ENCODE measurements at places on chromosomes 2 and 18.

- peak; percentile 15 for DNase-seq
These were observed at the start of gene NPPC for GRCh38 chr2:231926180-231926741. TSS of gene NPPC (minus strand) at chr2:231926396. CDS start at chr2:231926249, 147 bp downstream.

GRCh38 chr2:145797692-145798091 is 1277.8 kb upstream of the ZEB2 start:
- DNase-seq: no peak

GRCh38 chr2:239532250-239532649 is 131.4 kb upstream of the HDAC4 start:
- DNase-seq: no peak

DNA sequence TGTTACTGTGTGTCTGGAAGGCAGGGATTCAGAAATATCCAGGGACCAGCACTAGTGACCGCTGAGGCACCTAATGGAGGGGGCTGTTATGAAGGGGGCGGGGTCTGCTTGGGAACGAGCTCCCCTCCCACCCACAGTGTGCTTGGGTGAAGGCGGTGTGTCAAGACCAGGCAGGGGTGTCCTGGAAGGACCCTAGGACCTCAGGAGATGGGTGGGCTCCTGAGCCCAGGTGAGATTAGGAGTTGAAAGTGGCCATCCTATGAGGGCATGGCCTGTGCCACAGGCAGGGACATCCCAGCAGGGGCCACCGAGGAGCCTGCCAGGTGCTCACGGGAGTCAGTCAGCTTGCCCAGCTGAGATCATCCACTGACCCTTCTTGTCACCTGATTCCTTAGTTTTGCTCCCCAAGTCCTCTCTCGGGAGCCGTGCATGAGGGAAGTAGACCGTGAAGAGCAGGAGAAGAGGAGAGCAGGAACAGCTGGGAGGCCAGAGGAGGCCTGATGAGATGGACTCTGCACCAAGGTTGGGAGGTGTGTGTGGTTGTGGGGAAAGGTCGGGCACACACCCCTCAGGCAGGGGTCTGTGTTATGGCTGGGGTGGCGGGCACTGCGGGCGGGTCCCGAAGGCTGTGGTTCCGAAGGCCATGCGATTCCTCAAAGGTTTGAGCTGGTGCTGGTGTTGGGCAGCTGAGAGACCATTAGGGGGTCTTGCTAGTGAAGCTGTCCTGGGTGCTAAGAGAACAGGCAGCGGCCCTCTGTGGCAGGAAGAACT is 180.9 kb upstream of the HS6ST1 start:
- no peak for DNase-seq

DNA sequence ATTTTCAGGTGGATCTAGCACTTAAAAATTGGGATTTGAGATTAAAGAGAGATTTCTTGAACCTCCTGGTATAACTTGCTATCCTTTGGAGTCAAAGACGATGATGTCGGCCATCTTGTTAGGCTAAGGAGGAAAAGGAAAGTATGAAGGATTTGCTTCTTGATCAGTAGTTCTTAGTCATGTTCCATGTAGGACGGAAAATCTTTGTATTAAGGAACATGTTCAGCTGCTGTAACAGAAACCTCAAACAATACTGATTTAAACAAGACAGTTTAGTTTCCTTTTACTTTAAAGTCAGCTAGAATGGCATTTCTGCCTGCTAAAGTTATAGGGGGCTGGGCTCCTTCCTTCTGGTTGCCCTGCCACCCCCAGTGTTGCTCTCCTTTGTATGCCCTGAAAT is 56.4 kb upstream of the MGAT5 start:
- no peak for DNase-seq

DNA sequence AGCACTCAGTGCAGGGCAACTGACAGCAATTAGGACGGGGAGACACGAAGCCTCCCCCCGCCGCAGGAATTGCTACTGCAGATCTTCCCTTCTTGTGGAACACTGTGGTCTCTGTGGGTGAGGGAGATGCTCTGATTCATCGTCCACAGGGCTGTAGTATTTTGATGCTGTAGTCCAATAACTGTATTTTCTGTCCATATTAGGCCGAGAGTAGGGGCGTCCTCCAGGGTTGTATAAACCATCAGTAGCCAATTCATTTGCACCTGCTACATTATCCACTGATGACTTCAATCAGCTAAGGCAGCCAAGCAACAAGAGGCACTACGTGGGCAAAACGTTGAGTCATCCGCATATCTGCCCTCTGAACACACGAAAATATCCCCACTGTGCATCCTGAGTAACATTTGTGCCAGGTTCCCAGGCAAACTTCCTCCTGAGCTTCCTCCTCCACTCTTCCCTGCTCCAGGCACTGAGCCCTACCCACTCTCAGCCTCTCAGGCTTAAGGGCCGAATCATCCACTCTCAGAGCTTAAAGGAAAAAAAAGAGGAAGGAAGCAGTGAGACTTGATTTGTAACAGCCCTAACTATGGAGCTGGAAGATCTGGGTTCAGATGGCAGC is 62.1 kb downstream of the LBH start:
- peak; percentile 63 for DNase-seq

DNA sequence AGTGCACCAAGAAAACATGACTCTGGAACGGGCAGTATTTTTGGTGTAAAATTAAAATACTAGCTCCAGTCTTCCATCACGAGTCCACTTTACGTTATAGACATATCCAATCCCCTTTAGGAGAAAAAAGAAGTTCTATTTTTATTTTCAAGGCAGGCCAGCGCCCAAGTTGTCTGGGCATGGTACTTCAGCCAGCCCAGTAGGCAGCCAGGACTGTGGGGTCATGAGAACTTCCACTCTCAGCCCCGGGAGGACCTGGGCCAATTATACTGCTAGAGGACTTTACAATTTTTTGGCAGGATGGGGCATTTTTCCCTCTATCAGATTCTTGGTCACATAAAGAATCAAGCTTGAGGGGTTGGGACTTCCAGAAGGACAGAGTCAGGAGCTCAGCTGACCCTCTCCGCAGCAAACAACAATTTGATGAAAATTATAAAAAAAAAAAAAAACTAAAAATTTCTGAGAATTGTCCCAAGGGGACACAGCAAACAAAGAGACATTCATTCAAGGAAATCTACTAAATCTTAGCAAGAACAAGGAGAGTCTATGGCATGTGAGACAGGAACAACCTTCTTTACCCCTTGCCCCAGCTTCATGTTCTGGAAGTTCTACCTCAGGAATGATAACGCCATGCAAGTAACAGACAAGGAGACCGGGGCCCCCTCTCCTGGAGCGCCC is 37.3 kb upstream of the B3GNT2 start:
- DNase-seq: no peak

DNA sequence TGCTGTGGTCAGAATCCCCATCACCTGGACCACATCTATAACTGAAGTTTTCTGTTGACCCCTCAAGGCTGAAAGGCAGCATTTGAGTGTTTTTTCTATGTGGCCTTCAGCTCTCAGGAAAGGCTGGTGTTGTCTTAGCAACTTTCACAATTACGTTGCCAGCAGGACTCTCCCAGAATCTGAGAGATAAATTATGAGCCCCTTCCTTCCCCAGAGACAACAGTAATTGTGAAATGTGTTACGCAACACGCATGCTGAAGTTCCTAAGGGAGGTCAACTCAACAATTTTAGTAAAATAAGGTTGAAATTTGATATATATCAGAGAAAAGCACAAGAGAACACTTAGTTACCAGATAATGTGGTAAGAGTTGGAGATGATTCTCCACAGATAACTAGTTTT is 216.5 kb upstream of the SLC8A1 start:
- peak; percentile 41 for DNase-seq

- no peak for DNase-seq
These were observed 323.9 kb downstream of the SETBP1 start for GRCh38 chr18:45004546-45005080.

DNA sequence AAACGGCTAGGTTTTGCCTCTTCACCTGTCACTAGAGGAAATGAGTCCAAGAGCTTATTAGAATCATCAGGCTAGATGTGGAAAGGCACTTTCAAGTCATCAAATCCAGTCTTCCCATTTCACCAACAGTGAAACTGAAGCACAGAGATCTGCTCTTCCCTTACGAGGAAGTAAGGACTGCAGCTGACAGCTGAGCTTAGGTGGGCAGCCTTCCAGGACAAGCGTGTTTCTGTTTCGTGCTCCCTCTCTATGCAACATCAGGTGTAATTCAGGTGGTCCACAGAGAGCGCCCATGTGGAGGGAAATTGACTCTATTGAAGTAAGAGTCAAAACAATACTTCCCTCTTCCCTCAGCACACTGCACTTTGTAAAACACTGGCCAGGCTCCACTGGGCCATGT is 5.5 kb downstream of the CYRIA start:
- no peak for DNase-seq

- DNase-seq: no peak
These were observed 131.7 kb upstream of the PDE1A start for GRCh38 chr2:182558564-182558963.

DNA sequence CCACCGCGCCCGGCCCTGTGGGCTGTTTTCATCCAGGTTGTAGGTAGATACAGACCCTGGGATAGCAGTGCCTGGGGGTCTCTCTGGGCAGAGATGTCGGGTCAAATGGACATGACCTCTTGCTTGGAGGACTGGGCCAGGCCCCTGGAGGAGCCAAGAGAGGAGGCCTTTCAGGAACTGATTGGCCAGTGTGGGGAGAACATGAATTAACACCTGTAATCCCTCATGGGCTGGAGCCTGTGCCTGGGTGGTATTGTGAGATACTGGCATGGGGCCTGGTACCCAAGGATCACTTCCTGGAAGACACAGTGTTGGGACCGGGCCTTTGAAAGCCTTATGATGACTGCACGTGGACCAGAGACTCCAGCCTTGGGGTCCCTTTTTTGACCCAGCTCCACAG is 158.7 kb upstream of the SKOR2 start:
- DNase-seq: no peak

DNA sequence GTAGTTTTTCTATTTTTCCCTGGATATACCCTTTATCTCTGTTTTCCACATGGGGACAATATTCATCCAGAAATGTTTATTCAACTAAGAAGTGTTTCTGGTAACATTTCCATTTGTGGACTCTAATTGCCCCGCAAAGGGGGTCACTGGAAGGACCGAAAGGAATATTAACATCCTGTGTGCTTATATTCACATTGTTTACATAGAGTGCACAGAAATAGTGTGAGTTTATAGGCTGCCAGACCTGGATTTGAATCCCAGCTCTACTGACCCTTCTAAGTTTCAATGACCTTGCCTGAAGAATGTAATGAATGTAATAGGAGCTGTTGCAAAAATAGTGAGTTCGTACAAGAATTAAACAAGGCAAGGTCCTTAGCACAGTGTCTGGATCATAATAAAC is 152.9 kb upstream of the NCKAP5 start:
- no peak for DNase-seq
